ENCODE measurements at places on chromosomes 4 and X.

GRCh38 chrX:99939883-99940232, 470.2 kb downstream of the PCDH19 start:
- DNase-seq: no peak

GRCh38 chr4:74293558-74293957, 14.7 kb upstream of the EPGN start:
- no peak for DNase-seq

DNA sequence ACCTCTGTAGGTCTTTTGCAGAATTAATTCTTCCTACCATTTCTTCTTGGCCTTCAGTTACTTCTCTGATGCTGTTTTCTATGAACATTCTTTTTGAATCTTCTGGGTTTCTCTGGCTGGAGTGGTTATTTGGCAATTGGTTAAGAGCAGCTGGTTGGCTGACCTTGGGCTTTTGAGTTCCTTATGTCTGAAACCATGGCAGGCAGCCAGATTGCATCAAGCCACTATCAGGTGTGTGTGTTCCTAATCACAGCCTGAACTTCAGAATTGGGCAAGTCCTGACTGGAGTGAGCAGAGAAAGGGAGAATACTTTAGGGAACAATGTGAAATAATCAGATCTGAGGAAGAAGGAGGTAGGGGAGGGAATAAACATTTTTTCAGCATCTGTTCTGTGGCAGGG, 90.2 kb downstream of the ARHGAP10 start:
- no peak for DNase-seq

GRCh38 chrX:152876931-152877840, 20.7 kb upstream of the ZNF185 start:
- DNase-seq: no peak

DNA sequence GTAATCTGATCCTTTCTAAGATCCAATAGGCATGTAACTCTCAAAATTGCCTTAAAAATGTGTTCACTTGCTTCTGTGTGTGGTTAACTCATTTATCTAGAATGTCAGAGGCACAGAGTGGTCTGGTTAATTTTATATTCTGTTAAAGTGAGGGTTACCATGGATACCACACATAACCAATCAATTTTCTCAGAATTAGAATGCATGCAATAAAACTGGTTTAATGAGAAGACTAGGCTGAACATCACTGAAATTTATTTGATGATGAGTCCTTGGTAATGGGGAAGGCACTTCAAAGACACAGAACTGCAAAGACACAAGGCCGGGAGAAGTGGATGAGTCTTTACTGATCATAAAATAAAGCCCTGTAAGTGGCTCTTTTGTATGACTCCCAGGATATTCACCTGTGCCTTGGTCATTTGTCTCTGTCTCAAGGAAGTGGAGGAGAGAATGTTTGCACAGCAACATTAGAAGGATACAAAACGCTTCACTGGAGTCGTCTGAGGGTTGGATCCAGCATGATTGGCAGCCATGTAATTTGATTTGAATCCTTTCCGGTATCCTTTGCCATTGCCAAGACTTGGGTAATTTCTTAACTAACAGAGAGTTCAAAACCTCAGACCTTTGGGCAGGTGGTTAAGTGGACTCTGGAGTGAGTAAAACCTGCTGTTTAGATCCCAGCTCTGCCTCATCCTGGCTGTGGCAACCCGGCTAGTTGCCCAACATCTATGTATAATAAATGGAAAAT, 94.0 kb upstream of the RBPJ start:
- DNase-seq: no peak

GRCh38 chr4:112853662-112854256, 195.7 kb upstream of the ANK2 start:
- DNase-seq: no peak

GRCh38 chr4:104966349-104967033, 180.2 kb upstream of the TET2 start:
- peak; percentile 13 for DNase-seq

- DNase-seq: no peak
Observed at GRCh38 chr4:32988165-32988811, 2268.1 kb downstream of the PCDH7 start.

- DNase-seq: no peak
Observed at GRCh38 chr4:40190465-40190864, 6.4 kb upstream of the RHOH start.

GRCh38 chrX:15495801-15496200, 2.7 kb upstream of the PIR start:
- DNase-seq: no peak

GRCh38 chrX:28884823-28885222, 297.6 kb downstream of the IL1RAPL1 start:
- DNase-seq: no peak

DNA sequence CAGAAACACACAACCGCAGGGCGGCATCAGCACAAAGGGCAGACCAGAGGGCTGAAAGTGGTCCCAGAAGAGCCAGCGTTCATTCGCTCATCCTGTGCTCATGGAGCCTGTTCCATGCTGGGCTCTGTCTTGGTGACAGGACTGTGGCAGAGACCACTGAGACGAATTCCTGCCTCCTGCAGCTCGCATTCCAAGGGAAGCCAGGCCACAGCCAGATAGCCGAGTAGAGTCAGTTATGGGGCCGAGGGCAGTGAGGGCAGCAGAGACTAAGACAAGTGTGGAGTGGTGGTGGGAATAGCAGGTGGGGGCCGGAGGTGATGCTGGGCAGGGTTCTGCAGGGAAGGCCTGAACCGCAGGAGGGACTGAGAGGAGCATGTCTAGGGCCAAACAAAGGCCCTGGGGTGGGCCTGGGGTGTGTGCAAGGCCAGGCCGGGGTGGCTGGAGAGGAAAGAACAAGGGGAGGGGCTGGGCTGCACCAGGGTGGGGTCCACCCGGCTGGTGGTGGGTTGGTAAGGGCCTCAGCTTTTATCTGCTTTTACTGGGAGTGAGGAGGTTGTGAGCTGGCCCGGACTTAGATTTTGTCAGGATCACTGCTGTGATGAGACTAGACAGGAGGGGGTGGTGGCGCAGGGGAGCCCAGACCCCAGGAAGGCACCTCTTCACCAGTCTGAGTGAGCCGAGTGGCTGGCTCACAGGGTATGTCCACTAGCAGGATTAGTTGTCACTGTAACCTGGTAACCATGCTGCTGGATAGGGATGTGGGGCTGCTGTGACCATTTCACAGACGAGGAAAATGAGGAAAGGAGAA, 6.3 kb downstream of the PSAPL1 start:
- DNase-seq: no peak

- DNase-seq: no peak
Observed at GRCh38 chrX:34809096-34809495, 133.5 kb upstream of the FAM47B start.

DNA sequence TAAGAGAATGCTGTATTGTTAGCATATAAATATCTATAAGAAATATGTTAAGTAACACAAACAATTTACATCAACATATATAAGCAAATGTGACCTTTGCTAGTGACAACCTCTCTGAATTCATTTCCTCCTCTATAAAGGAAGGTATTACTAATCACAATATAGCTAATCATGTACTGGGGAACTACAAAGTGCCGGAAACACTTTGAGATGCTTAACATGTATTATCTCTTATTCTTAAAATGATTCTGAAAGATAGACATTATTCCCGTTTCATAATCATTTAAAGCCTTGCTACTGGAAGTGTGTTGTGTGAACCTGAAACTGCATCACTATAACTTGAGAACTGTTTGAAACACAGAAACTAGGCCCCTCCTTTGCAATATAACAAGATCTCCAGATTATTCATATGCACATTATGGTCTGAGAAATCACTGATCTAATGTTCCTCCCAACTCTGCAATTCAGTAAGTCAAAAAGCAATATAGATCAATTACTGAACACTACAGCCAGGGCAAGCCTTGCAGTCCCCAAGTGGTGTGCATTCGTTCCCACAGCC, 54.0 kb downstream of the KLHL8 start:
- DNase-seq: no peak

GRCh38 chr4:112167794-112168193, 22.5 kb downstream of the FAM241A start:
- DNase-seq: no peak

DNA sequence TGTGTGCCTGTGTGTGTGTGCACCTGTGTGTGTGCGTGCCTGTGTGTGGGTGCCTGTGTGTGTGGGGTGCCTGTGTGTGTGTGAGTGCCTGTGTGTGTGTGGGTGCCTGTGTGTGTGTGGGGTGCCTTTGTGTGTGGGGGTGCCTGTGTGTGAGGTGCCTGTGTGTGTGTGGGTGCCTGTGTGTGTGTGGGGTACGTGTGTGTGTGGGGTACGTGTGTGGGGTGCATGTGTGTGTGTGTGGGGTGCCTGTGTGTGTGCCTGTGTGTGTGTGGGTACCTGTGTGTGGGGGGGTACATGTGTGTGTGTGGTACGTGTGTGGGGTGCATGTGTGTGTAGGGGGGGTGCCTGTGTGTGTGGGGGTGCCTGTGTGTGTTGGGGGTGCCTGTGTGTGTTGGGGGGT, 73.4 kb upstream of the HGFAC start:
- no peak for DNase-seq

DNA sequence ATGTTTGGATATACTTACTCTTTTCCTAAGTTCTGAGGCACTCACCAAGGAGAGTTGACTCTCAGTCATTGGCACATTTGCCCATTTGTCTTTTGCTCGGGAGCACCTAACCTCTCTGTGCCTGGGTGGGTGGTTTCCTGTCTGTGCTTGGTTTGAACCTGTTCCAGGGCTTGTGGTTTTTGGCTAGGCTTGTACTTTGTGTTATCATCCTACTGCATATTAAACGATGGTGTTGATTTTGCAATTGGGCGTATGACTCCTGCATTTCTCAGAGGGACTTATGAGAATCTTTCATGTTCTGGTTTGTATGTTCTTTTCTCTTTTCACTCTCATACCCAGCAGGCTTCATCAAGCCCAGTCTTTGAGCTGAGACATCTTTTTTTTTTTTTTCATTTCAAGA, 161.7 kb downstream of the BTC start:
- DNase-seq: peak; percentile 1

DNA sequence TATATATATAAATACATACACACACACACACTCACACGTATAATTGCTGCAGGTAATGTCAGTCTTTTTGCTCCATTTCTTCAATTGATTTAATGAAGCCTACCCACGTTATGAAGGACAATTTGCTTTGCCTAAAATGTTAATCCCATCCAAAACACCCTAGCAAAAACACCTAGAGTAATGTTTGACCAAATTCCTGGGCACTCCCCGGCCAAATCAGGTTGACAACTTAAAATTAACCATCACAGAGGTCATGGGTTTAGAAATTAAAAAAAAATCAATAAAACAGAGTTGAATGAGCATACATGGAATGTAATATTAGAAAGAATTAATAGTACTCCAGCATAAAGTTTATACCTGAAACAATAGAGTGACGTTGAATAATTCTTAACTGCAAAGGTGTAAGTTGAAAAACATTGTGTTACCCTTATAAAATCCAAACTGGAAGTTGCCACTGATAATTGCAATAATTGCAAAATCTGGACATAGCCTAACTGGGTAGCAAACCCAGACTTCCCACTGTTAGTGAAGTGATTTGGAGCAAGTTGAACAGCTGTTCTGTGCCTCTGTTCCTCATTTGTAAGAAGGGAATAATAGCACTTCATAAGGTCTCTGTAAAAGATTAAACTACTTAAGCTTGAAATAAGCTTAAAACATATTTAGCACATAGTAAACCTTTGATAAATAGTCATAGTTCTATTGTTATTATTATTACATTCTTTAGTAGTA, 2120.5 kb downstream of the PCDH7 start:
- no peak for DNase-seq

DNA sequence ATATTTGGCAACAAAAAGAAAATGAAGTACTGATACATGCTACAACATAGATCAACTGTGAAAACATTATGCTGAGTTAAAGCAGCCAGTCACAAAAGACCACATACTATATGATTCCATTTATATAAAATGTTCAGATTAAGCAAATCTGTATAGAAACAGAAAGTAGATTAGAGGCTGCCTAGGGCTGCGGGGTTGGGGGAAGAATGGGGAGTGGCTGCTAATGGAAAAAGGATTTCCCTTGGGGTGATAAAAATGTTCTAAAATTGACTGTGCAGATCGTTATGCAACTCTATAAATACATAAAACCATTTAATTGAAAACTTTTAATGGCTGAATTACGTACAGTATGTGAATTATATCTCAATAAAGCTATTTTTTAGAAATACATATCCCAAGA, 46.8 kb downstream of the NEK1 start:
- DNase-seq: no peak

GRCh38 chrX:10755439-10756334, 135.3 kb upstream of the MID1 start:
- no peak for DNase-seq

DNA sequence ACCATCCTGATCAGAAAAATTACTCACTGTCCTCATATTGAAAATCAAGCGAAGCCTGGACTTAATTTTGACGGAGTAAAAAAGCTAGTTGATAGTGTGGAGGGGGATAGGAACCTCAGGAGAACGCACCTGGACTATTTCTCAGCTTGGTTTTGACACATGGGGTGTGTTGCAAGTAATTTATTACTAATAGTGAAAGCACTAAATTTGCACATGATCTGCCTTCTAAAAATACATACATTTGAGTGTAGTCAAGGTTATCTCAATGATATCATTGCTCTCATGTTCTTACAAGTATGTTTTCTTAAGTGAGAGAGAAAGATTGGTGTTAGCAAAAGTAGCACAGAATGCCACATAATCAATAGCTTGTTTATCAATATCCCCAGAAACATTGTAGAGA, 29.5 kb downstream of the LRIT3 start:
- no peak for DNase-seq

DNA sequence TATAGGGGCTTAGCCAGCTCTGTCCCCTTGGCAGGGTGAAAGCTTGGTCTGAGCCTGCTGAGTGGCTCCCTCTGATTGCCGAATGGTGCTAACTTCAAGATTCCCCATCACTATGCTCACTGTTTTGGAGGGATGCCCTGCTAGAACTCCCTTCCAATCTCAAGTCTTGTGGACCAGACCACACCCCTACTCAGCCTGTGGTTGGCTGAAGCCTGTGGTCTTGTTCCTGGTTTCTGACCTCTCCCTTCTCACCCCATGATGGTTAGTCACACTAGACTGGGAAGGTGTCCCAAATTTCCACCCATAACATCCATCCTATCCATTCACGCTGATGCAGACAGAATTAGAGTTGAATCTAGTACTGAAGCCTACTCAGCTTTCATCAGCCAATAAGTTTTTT, 184.7 kb upstream of the NDP start:
- no peak for DNase-seq

DNA sequence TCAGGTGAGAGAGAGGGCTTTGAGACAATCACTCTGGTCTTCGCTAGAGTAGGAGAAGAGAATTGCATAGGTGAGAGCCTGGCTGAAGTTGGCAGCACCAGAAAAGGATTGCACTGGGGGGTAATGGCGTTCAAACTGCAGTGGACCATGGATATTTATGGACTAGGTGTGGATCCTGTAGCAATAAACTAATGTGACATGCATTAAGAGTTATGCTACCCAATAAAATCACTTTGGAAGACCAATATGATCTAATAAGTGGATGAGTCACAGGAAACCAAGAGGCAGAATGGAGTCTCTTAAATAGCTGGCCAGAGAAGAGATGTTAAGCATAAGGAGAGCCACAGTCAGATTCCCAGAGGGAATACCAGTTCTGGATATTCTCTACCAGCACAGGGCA, 259.8 kb downstream of the FBXO8 start:
- DNase-seq: no peak

- DNase-seq: no peak
Observed at GRCh38 chr4:25900310-25900709, 13.7 kb upstream of the SMIM20 start.

Data from stimulated activated CD4-positive, alpha-beta T cell treated with anti-CD3 and anti-CD28 coated beads, Interleukin-1b, Interleukin-23, amount 100 ng/mL, for 24 hours (primary cell).